NCI-H187 treated with DMSO at 0.1 percent for 48 hours (cell line): ENCODE measurements at places on chromosomes 11 and 22.

- no peak for DNase-seq
These were observed 222.5 kb downstream of the MN1 start for GRCh38 chr22:27578937-27579617.

DNA sequence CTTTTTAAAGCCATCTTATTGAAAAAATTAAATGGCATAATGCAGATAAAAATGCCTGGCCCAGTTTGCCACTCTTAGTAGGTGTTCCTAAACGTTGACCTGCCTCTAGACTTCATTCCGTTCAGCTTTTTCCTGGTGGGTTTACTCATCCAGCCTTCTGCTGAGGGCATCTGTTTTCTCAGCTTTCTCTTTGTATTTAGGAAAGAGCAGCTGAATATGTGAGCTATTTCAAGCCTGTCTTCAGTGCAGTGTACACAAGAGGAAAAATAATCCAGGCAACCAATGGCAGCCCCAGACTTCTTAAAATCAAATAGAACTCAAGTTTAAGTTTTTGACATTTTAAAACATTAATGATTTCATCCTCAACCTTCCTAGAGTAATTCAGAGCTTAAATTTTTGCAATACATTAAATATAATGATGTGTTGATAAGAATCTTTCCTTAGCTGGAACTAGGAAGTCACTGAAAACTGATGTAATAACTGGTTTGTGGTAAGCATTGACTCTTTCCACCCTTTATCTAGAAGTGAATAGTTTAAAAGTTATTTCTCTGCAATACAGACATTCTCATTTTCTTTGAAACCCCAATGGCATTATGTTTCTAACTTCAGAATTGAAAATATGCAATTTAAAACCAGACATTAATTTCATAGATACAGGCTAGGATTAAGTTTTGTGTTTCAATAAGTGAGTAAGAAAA lies 165.4 kb downstream of the AASDHPPT start:
- DNase-seq, result no peak

DNA sequence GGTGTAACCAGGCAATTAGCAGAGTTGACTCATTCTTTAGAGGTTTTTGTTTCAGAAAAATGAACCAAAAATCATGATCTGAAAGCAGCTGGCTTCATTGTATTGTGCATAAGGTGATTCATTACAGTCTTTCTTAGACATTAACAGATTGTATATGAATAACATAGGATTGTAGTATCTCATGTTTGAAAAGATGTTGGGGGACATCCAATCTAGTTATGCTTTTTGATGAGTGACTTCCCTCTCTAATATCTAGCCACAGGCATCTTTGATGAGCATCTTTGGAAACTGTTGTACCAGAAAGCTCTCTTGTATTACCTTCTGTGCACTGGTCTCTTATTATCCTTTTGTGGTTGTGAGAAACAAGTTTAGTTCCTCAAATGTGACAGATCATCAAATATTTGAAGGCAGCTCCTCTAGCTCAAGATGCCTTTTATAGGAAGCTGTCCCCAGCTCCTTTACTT lies 8.3 kb downstream of the GRK3 start:
- no peak for DNase-seq

- no peak for DNase-seq
These were observed 294.6 kb upstream of the NARS2 start for GRCh38 chr11:78869293-78869692.

GRCh38 chr11:64516226-64516625 lies 74.8 kb upstream of the SLC22A12 start:
- DNase-seq, result no peak

- DNase-seq, result no peak
These were observed 3.8 kb downstream of the CD81 start for GRCh38 chr11:2380807-2381350.

GRCh38 chr22:23146478-23147205 lies 1.4 kb downstream of the RAB36 start:
- DNase-seq, result no peak

DNA sequence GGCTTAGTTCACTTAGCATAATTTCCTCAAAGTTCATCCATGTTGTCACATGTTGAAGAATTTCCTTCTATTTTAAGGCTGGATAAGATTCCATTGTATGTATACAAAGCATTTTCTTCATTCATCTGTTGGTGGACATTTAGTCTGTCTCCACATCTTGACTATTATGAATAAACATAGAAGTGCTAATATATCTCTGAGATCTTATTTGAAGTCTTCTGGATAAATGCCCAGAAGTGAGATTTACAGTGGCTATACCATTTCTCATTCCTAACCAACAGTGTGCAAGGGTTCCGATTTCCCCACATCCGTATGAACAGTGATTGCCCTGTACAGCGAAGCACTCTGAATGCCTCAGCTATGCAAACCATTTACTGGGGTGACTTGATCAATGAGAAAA lies 6.6 kb upstream of the ZFTA start:
- no peak for DNase-seq

DNA sequence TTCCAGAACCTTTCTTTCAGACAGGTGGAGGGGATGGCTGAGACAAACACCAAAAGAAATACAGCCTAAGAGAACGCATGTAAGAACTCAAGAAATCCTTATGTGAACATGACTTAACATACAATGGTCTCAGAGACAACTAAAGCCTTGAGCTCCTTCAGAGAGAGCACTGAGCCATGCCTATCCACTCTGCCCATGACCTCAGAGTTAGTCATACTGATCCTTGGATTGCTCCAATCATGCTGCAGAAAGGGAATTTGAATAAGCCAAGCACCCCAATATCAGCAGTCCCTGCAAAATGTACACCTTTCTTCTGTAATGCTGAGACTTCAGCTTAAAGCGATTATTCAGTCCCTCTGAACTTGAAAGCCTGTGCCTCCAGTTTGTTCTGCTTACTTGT lies 43.2 kb upstream of the CHKA start:
- DNase-seq, result no peak

- DNase-seq, result no peak
These were observed 706 bp downstream of the DCPS start for GRCh38 chr11:126304457-126305075.

DNA sequence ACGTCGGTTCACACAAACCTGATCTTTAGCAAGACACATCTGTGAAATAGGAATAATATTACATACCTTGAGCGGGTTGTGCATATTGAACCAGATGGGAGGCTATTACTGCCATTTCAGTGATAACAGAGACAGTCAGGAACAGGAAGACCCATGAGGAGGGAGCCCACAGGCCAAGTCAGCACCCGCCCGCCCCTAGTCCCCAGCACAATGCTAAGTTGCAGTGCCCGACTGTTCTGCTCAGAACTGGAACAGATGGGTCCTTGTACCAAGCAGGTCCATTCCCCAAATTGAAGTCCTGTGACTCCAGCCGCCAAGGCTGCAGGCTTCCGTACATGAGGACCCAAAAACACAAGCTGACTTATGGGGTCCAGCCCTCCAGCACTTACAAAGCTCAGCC lies 9.3 kb downstream of the CXCR5 start:
- no peak for DNase-seq

DNA sequence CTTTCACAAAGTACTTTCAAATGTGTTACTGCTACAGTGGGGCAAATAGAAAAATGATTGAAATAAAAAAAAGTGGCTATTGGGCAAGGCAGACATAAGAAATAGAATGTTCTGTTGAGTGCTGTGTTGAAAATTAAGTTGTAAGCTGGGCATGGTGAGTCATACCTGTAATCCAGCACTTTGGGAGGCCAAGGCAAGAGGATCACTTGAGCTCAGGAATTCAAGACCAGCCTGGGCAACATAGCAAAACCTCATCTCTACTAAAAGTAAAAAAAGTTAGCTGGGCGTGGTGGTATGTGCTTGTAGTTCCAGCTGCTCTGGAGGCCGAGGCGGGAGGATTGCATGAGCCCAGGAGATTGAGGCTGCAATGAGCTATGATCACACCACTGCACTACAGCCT lies 26.9 kb upstream of the LDHA start:
- DNase-seq, result no peak

GRCh38 chr11:11579012-11579988 lies 42.5 kb downstream of the GALNT18 start:
- no peak for DNase-seq

DNA sequence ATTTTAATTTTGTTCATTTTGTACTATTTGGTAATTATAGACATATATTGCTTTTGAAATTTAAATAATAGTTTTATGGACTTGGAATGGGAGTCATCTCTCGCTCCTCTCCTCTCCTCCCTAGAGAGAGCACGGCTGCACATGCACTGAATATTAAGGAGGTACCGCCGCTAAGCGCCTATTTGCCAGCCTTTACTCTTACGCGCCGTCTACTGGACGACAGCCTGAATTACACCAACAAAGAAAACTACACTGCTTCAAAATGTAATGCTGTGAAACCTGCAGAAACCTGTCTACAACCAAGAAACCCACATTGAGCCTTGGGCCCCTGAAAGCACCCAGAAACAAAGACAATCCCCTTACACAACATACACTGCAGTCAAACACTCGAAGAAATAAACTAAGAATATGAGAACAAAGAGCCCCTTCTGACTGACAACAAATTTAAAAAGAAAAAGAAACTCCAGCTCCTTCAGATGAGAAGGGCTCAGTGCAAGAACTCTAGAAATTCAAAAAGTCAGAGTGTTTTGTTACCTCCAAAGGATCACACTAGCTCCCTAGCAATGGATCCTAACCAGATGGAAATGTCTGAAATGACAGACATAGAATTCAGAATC lies 737.2 kb downstream of the LRRC4C start:
- no peak for DNase-seq

GRCh38 chr11:107957109-107957588 lies 28.9 kb downstream of the RAB39A start:
- DNase-seq, result no peak

- no peak for DNase-seq
These were observed 32.6 kb upstream of the PICALM start for GRCh38 chr11:86101493-86101892.

GRCh38 chr11:2561696-2562581 lies 117.1 kb downstream of the KCNQ1 start:
- no peak for DNase-seq

DNA sequence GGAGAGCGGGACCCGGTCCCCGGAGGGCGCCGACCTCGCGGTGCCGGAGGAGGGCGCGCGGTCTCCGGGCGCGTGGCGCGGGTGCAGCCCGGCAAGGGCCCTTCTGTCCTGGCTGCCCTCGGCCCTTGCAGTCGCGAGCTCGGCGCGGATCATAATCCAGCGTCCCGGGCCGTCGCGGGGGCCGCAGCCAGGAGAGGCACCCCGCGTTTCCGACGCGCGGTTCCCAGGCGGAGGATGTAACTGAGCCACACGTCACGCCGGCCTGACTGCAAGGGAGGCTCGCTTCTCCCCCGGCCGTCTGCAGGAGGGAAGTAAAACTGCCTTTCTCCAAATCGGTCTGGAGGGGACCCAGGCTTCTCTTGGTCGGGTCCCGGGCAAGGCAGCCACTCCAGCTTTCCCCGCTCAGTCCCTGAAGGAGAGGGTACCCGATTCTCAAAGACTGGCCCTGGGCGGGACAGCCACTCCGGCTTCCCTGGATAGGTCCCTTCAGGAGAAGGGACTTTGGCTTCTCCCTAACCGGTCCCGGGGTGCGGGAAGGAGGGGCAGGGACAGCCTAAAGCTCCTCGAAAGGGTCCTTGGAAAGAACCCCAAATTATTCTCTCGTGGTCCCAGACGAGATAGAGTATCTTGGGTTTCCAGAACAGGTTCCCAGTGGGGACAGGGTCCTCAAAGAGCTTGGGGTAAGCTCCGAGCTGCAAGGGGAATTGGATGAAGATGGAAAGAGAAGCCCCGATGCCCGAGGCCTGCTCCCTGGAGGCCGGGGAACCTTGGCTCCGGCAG lies 836 bp downstream of the SPON1 start:
- no peak for DNase-seq

- DNase-seq, result no peak
These were observed 56.6 kb downstream of the BID start for GRCh38 chr22:17717708-17718107.

GRCh38 chr22:27212102-27212501 lies 554.7 kb downstream of the MIAT start:
- no peak for DNase-seq

DNA sequence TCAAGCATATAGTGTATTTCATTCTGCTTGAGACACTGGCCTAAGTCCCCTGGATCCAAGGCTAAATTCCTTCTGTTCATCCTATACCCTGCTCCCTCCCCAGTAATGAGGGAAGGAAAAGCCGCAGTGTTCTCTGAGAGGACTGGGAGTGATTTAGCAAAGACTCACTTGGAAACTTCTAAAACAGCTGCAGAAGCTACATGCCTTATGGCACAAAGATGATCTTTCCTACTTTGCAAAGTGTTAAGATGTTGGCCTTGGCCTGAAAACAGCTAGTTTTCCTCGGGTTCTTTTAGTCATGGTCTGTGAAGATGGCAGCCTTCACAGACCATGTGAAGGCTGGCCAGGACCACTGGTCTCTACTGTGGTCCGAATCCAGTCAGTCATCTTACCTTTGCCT lies 65.7 kb downstream of the ABTB2 start:
- no peak for DNase-seq

GRCh38 chr11:12064954-12065280 lies 45.5 kb upstream of the MICAL2 start:
- no peak for DNase-seq

DNA sequence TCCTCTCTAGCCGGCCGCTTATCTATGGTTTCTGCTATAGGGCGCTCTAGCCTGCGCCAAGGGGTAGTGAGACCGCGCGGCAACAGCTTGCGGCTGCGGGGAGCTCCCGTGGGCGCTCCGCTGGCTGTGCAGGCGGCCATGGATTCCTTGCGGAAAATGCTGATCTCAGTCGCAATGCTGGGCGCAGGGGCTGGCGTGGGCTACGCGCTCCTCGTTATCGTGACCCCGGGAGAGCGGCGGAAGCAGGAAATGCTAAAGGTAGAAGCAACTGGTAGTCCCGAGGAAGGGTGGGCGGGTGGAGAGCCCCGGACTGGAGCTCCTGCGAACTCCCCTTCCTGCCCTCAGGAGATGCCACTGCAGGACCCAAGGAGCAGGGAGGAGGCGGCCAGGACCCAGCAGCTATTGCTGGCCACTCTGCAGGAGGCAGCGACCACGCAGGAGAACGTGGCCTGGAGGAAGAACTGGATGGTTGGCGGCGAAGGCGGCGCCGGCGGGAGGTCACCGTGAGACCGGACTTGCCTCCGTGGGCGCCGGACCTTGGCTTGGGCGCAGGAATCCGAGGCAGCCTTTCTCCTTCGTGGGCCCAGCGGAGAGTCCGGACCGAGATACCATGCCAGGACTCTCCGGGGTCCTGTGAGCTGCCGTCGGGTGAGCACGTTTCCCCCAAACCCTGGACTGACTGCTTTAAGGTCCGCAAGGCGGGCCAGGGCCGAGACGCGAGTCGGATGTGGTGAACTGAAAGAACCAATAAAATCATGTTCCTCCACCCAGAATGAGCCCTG lies at the start of the genes LBHD1 and UQCC3:
TSS of gene LBHD1 (minus strand) at position 660 of the 782 bp plus-strand sequence. CDS start 2,236 bp downstream, outside the sequence.
TSS of gene UQCC3 (plus strand) at position 66 of the 782 bp plus-strand sequence. CDS start at position 139, 73 bp downstream.
- peak; percentile 54 for DNase-seq
